ENCODE measurements at places on chromosomes 7 and 10.

DNA sequence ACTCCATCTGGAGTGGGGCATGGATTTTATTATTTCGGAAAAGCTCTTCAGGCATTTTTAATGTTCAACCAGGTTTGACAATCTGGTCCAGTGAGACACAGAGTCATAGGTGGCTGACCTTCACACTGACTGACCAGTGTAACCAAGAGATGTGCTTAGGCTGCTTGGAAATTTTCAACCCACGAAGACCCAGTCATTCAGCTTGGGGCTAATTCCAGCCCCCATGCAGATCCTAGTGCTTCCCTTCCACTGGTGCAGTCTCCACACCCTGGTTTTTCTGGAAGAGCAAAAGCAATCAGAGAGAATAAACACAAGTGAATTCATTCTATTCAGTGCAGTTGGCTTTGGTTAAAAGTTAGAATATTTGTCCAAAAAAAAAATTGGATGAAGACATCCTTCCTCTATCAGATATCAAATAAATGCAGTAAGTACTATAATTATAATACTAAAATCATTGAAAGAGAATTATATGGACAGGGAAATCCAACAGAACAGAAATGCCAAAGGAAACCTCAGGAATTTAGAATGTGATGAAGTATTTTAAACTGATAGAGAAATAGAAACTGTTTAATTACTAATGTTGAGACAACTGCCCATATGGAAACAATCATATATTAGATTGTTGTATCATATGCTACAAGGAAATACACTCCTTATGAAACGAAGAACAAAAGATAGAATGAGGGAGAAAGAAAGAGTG, 178.0 kb downstream of the NPSR1 start:
- no peak for DNase-seq

- DNase-seq: no peak
Measured at GRCh38 chr10:89535171-89536012, at the start of gene SLC16A12. TSS of gene SLC16A12 (minus strand) at chr10:89535594. CDS start at chr10:89462578, 73,016 bp downstream.

DNA sequence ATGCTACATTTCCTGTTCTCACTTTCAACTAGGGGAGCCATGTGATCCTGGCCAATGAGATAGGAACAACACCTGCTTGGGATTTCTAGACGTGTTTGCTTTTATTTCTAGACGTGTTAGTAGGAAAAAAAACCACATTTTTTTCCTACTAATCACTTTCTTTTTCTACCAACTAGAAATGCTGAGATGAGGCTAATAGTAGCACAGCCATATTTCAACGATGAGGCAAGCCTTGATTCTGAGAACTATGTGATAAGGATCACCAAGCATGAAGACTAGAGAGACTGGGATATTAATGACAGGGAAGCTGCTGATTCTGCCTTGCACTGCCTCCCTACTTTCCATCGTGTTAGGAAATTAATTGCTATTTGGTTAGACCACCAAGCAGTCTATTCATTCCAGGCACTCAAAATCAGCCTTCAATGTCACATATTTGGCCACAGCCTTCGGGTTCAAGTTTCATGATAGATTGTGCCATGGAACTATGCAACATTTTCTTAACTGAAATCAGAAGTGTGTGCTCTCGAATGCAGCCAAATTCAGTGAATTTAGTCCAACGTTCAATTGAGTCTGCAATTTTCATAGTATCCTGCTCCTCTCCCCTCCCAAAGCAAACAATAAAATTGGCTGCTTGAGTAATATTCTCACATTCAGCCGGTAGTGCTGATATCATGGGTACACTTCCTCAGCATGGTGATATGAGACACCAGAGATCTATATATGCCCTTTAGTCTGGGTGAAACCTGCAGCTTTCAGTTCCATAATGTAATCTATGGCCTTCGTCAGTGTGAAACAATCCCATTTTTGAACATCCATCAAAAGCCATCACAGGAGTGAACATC, 98.1 kb downstream of the GPR37 start:
- no peak for DNase-seq

DNA sequence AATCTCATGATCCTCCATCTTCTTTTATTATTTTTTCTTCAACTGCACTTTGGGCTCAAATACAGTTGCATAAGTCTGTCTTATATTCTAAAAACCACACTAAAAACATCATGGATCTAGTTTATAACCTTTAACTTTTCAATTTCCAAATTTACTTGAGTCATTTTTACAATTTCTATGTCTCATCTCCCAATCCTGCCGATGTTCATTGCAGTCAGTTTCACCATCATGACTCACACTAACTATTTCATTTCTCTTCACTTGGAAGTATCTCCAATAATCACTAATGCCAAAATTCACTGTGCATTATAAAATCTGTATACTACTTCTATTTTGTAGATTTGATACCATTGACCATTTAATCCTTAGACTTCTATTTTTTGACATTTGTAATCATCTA, 806.9 kb upstream of the SORCS1 start:
- DNase-seq: no peak

- DNase-seq: no peak
Measured at GRCh38 chr10:99280472-99280871, 44.8 kb upstream of the HPSE2 start.

DNA sequence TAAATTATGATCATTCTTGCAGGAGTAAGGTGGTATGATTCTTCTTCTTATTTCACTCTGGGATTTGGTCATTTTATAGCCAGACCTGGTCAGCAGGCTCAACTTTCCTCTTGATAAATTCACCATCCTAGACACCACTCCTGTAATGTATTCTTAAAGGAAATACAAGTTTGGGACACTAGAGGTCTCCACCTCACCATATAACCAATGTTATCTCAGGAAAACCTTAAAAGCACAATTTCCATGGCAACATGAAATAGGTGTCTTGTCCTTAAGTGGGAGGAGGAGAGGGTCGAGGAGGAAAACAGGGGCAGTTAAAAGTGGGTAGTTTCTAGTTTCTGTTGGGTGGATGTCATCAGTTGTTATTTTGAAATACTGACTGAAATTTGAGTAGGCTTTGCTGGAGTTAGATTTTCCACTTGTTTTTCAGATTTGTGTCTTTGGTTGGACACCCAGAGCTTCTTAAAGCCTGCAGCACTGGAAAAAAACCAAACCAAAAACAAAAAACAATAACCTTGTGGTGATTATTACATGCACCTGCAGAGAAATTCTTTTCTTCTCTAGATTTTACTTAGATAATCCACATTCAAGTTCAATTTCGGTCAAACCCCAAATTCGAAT, 163.1 kb downstream of the PRKCQ start:
- no peak for DNase-seq

- no peak for DNase-seq
Measured at GRCh38 chr10:102476466-102477141, 25.3 kb upstream of the C10orf95 start.

GRCh38 chr7:157794746-157795065, 457.9 kb downstream of the DNAJB6 start:
- no peak for DNase-seq

DNA sequence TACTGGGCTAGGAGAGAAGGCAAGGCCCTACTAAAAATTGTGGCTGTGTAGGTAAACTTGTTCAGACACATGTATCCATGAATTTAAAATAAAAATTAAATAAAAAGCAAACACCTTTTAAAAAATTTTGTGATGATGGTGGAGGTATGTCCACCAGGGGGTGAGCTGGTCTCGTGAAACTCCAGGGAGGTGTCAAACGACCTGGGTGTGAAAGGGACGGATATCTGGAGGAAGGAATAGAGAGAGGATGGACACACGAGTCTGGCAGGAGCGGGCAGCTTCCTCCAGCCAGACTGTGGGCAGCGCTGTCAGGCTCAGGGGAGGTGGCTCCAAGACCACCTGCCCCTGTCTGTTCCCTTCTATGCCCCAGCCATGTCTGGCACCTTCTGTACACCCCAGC, 34.8 kb upstream of the DMBT1 start:
- no peak for DNase-seq

DNA sequence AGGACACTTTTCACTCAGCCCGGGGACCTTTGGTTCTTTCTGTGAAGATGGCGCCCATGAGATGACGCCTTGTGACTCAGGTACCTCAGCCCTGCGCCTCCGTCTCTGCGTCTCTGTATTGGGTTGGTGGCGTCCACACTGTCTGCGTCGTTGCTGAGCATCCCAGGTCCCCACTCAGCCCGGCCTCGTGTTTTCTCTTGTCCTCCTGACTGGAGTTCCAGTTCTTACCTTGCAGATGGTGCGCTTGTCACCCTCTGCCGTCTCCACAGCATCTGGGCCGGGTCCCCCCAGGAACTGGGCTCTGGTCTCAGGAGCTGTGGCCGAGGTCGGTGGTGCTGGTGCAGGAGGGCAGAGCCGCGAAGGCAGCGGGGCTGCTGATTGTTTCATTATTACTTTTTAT, 150.4 kb downstream of the WDR37 start:
- DNase-seq: no peak

GRCh38 chr10:7659560-7659959, 7.2 kb downstream of the ITIH5 start:
- DNase-seq: no peak

GRCh38 chr7:146232604-146233003, 116.0 kb downstream of the CNTNAP2 start:
- DNase-seq: no peak

- DNase-seq: no peak
Measured at GRCh38 chr10:1425879-1426278, 311.4 kb downstream of the ADARB2 start.

DNA sequence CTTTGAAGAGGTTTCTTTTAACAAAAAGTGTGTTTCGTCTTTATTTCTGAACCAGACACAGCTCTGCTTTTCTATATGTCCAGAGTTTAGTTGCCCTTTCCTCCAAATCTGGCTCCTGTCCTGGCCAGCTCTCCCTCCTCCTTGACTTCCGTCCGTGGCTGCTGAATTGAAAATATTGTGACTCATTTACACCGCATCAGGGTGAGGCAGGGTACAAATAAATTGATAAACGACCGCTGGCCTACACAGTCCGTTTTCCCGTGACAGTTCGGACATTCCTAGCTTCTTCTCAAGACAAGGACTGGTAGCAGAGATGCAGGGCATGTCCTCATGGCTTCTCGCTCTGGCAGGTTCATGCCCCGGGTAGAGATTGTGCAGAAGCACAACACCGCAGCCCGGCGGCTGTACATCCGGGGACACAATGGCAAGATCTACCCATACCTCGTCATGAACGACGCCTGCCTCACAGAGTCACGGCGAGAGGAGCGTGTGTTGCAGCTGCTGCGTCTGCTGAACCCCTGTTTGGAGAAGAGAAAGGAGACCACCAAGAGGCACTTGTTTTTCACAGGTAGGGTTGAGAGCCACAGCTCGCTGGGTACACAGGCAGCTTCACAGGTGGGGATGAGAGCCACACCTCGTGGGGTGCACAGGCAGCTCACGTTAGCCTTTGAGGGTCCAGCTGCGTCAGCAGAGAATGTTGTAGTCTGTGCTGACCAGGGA, 126.6 kb downstream of the TRRAP start:
- DNase-seq: no peak

- DNase-seq: no peak
Measured at GRCh38 chr7:27314111-27314510, 71.5 kb downstream of the EVX1 start.
